Epithelial cell of prostate (primary cell): ENCODE measurements at places on chromosomes 6 and 20.

- DNase-seq: no peak
Observed at GRCh38 chr6:37099442-37099841, 70.5 kb upstream of the PIM1 start.

DNA sequence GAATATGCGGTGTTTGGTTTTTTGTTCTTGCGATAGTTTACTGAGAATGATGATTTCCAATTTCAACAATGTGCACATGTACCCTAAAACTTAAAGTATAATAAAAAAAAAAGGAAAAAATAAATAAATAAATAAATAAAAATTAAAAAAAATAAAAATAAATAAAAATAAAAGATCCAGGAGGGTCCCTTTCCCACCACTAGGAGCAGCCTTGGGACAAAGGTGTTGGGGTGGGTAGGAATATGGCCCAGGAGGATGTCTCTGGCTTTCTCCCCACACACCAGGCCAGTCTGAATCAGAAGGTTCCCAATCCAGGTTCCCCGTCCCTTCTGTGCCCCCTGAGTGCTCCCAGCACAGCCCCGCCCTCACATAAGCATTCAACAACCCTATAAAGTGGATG is 9.5 kb downstream of the LRFN2 start:
- DNase-seq: no peak

DNA sequence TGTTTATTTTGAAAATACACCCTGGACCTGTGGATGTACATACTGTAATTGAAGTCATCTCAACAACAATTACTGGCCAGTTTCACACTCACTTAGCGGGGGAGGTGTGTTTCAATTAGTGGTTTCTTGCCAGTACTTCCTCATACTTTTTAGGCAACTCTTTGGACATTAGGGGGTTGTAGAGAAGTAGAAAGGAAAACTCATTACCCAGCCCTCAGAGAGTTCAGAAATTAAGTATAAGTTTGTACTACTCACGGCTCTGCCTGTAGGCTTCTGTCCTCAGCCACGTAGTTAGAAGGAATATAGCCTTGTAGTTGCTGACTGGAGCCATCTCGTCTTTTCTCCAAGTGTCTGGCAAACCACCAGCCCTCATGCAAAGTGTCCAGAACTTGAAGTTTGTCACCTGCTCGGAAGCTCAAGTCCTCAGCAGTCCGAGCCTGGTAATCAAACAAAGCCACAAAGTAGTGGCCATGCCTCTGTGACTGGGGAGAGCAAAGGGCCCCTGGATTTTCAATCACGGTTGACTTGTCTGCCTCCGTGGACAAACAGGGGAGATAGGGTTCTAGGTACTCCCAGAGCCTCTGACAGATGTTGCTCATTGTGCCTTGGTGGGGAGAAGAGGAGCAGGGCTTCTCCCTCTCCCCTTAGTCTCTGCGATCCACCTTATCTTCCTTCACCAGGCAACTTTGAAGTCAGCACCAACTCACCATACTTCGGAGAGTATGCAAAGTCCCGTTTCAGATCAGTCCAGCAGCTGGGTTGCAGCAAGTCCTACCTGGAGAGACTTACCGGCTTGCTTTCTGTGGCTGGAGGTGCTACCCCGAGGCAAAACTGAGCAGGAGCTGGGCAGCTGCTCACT is 749 bp downstream of the FRK start:
- DNase-seq: peak; percentile 44

GRCh38 chr6:144265390-144265789 is 19.7 kb upstream of the UTRN start:
- no peak for DNase-seq

DNA sequence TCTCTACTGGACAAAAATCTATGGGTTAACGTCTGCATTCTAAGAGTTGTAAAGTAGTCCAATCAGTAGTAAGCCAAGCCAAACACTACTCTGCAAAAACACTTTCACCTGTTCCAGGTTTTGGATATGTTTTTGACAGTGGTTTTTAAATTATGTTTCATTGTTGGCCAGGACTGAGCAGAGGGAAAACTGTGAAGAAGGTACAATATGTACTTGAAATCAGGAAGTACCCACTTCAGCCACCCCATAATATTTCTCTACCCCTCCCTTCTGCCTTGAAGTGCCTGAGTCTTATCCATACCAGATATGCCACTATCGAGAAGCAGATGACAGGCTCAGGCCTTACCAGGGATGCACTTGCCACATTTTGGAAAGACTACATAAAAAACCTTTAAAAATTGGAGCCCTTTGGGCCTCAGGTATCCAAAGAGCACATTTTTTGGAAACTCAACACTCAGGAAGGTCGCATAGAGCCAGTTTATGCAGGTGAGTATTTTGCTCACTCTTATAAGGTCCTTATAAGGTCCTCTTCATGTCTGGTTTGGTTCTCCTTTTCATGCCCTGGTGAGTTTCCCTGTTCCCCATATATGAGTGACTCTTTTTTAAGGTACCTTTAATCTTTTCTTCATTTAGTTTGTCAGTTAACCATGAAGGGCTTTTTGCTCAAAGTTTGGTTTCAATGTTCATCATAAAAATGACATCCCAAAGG is 859.3 kb upstream of the FLRT3 start:
- no peak for DNase-seq

DNA sequence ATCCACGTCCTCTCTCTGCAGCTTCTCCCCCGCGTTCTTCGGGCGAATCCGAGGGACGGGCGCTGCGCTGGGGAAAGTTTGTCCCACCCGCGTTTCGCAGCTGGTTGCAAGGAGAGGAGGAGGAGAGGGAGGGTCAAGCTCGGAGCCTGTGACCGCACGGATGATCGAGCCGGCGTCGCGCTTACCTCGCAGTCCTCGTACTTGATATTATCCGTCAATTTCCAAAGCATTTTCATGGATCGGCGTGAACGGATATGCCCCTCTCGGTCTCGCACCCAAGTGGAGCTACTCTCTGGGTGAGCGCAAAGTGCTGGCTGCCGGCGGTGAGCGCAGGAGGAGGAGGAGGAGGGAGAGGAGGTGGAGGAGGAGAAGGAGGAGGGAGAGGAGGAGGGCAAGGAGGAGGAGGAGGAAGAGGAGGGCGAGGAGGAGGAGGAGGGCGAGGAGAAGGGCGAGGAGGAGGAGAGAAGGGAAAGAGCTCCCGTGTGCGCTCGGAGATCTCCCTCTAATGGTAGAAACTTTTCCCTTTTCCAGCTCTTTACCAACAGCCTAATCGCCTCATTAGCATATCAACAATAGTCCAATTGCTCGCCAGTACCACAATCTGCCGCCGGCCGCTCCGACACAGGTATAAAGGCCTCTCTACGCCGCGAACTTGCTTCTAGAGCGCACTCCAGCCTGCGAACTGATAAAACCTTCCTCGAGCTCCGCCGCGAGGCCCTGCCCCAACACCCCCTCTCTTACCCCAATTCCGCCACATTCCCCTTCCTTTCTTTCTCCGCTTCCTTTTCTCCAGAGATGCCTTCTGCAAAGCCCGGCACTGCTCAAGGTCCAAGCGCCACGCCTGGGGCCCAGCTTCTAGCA is at the start of gene TFAP2A:
Gene TFAP2A (minus strand): TSS at position 319 of the 861 bp plus-strand sequence. CDS start 83 bp downstream, at position 236.
- DNase-seq: peak; percentile 83
